ENCODE measurements at places on chromosomes 4 and X.

GRCh38 chr4:6125103-6125651, 75.2 kb downstream of the JAKMIP1 start:
- no peak for DNase-seq

DNA sequence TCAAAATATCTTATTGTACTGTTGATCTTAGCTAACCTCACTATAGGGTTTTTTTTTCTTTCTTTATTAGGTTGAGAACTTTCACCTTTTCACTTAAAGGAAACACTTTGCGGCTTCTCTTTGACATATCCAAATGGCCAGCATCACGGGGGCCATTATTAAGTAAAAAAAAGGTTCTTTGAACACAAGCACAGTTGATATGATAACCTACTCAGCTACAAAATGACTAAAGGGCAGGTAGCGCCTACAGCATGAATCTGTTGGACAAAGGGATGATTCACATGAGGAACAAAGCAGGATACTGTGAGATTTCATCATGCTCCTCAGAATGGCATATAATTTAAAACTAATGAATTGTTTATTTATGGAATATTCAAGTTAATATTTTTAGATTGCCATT, 119.6 kb downstream of the CCSER1 start:
- DNase-seq = no peak

GRCh38 chr4:149790172-149790907, 25.3 kb downstream of the IQCM start:
- DNase-seq = no peak

DNA sequence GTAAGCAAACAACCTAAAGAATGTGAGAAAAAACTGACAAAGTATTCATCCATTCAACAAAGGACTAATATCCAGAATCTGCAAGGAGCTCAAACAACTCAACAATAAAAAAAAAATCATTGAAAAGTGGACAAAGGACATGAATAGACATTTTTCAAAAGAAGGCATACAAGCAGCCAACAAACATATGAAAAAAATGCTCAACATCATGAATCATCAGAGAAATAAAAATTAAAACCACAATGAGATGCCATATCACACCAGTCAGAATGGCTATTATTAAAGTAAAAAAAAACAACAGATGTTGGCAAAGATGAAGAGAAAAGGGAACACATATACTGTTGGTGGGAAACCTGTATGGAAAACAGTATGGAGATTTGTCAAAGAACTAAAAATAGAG, 120.7 kb upstream of the ADGRL3 start:
- no peak for DNase-seq

DNA sequence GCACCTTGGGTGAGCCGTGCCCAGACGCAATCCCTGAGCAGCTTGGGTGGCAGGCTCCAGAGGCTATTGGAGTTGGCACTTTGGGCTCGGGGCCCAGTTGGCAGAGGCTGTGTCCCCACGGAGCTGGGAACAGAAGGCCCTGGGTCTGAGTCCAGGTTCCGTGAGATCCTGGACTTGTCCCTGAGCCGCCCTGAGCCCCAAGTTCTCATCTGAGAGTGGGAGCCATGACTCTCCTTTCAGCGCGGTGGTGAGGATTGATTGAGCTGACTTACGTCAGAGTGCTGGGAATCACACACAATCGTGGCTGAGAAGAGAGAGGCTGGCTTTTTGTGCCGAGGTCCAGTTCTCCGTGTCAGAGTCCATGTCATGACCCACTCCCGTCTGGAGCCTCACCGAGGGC, 98.0 kb downstream of the PSAPL1 start:
- DNase-seq = no peak
